ENCODE measurements at places on chromosomes 7 and 10. TPM values are rescaled to one million over a fixed set of nuclear protein-coding genes. Genes with fewer than 3 reads are reported as not detected.

FAM131B gene
- total RNA-seq, result 53.5 TPM

TAS2R5 gene
- total RNA-seq, result 3.5 TPM

ANKRD2 gene
- 0.44 TPM for total RNA-seq

SPDYE5 gene
- total RNA-seq, result 0.11 TPM

GRM8 gene
- 22.1 TPM for total RNA-seq

MACC1 gene
- 0.28 TPM for total RNA-seq

ATXN7L1 gene
- total RNA-seq, result 7.1 TPM

PDK4 gene
- total RNA-seq, result 24.5 TPM
